Activated naive CD4-positive, alpha-beta T cell treated with anti-CD3 and anti-CD28 coated beads, Interleukin-2, amount 50 U/mL, for 16 hours (primary cell): ENCODE measurements at places on chromosomes 11 and 22.

GRCh38 chr11:117879516-117880480 is 3.3 kb upstream of the FXYD6 start:
- DNase-seq: no peak

DNA sequence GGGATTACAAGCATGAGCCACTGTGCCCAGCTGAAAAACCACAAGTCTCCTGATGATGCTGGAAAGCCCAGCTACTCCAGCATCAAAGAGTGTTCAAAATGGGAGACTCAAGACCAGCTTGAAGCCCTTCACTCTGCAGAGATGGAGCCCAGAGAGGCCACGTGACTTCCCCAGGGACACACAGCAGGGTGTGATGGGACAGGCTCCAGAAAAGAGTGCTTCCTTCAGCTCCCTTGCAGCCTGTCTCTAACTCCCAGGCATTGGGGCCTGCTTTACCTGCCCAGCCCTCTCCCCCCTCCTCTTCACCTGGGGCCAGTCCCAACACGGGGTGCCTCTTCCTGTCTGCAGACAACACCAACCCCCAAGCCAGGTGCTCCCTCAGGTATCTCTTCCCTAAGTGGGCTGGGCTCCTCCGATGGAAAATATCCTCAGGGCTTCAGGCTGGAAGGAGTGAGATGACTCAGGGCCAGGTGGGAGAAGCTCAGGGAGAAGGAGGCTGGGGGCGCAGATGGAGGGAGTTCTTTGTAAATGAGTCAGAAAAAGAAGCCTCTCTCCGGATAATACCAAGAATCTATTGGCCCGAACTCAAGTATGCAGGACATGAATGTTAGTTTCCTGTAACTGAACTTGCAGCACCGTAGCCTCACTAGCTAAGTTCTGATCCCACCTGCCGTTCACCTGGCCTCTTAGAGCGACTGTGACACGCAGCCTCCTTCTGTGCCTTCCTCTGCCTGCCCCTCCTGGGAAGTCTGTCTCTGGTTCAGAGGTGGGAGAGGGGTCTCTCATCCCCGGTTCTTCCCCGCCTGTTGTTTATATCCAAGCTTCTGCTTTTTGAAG is 326.6 kb downstream of the MN1 start:
- no peak for DNase-seq

- no peak for DNase-seq
These were observed 4.1 kb downstream of the SBF2 start for GRCh38 chr11:10289765-10290380.

DNA sequence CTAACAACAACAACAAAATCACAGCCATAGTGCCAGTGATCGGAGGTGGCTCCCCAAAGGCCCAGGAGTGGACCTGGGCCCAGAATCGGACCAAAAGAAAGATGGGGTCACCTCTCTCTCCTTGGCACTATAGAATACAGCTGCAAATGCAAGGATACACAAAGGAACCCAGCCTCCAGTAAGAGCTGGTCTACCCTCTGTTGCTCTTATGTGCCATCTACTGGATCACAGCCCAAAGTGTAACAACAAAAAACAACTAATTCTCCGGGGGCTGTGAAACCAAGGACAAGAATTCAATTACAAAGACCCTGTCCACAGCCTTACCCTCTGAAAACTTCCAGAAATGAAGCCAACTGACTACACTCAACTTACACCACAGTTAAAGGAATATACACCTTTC is 21.6 kb downstream of the OR8G5 start:
- DNase-seq: no peak

GRCh38 chr11:57645689-57646085 is 4.0 kb downstream of the YPEL4 start:
- no peak for DNase-seq

DNA sequence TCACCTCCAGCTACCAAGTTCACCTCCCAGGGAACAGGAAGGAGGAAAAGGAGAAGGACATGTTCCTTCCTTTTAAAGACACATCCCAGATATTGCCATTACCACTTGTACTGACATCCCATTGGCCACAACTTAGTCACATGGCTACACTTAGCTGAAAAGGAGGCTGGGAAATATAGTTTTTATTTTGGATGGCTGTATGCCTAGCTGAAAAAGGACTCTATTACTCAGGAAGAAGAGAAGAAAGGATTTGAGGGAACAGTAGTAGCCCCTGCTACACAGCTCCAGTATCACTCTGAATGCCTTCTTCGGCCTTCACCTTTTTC is 2.1 kb upstream of the APOA5 start:
- no peak for DNase-seq

DNA sequence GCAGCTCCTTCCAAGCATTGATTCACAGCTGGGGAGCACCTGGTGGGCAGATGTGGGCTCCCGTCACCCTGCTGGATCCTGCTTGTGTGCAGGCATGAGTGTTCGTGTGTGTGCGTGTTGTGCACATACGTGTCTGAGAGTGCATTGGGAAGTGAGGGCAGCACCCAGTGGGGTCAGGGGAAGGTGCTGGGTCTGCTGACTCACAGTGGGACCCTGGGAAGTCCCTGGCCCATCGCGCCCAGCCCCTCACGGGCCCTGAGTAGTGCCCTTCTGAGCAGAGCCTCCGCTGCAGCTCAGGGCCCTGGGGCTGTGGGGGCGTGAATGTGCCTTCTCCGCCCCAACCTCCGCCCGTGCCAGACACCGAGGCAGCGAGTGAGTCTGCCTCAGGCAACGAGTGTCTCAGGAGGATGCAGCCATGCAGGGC is 36.8 kb downstream of the WNT11 start:
- DNase-seq: no peak

- no peak for DNase-seq
These were observed 77.5 kb upstream of the CTSC start for GRCh38 chr11:88414981-88415413.

DNA sequence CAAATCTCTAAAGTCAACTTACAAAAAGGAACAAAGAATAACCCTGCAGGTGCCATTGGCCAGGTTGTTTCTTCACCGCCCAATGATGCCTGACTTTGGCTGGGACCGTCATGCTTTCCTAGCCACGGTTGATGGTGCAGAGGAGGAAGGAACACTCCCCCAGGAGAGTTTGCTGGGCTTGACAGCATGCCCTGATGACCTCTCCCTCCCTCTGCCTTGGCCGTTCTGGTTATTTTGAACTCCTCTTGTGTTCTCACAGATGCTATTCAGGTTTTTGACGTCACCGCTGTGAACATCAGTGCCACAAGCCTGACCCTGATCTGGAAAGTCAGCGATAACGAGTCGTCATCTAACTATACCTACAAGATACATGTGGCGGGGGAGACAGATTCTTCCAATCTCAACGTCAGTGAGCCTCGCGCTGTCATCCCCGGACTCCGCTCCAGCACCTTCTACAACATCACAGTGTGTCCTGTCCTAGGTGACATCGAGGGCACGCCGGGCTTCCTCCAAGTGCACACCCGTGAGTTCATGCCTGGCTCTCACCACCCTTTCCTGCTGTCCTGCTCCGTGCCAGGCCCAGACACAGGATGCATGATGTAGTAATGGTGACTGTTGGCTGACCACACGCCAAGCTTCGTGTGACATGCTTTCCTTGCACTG is 89.0 kb upstream of the OR4B1 start:
- DNase-seq: no peak

GRCh38 chr22:36367066-36367465 is 20.7 kb downstream of the MYH9 start:
- no peak for DNase-seq

DNA sequence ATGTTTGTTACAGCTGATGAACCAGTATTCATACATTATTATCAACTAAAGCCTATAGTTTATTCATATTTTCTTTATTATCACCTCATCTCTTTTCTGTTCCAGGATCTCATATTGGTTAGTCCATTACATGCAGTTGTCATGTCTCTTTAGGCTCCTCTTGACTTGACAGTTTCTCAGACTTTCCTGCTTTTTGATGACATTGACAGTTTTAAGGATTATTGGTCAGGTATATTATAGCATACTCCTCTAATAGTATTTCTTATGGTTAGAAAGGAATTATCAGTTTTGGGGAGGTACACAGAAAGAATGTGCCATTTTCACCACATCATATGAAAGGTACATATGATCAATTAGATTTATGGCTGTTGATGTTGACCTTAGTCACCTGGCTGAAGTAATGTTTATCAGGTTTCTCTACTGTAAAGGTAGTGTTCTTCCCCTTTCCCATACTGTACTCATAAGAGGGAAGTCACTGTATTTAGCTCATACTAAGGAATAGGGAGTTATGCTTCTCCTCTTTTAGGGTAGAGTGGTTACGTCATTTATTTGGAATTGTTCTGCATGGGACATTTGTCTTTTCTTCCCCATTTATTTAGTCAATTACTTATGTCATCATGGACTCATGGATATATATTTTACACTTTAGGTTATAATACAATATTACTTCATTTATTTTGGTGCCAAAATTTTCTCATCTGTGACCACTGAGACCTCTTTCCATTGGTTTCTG is 9.4 kb upstream of the ANO3 start:
- no peak for DNase-seq

DNA sequence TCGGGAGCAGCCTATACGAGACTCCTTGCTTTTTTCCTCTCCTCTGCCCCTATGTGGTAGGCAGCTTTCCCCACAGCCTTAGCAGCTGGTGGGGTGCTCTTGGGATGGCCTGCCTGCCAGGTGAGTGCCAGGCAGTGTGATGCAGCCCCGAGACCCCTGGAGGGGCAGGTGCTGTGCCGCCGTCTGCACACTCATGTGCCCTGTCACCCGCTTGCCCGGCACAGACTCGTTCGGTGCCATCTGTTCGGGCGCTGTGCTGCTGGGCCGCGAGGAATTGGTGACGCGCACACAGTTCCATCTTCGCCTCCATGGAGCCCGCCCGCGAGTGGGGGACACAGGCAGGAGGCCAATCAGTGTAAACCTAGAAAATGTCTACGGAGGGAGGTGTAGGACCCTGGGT is 15.1 kb downstream of the TRMU start:
- no peak for DNase-seq

DNA sequence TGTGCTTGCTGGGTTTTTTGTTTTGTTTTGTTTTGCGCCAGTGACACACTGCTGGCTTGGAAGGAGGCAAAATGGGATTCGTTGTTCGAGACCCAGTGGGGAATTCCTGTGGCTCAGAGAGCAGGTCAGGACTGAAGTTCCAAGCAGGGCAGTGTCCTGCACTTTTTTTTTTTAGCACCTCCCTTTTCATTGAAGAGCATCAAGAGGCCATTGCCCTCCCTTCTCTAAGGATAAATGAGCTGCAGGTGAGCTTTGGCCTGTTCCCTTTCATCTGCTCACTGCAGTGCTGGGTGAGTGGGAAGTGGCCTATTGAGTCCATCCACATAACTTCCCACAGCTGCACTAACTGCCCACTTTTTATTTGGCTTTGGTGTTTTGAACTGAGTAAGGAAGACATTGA is 87.8 kb downstream of the ARHGAP42 start:
- DNase-seq: no peak

- no peak for DNase-seq
These were observed 3.4 kb upstream of the NHERF4 start for GRCh38 chr11:119181677-119182412.

DNA sequence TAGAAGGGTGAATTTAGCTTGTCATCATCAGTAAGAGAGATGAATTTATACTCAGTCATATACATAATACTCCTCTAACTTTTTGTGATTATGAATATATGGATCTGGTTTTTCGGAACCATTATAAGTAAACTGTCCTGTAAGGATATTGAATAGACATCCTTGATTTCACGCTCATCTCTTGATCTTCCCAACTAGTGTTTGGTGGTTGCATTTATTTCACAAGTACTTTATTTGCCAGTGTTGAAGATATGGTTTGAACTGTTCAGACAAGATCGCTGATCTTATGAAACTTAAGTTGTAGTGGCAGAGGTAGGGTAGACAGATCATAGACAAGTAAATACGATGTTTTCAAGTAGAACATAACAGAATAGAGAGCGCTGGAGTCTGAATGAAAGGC is 3.0 kb downstream of the FBXO7 start:
- no peak for DNase-seq

DNA sequence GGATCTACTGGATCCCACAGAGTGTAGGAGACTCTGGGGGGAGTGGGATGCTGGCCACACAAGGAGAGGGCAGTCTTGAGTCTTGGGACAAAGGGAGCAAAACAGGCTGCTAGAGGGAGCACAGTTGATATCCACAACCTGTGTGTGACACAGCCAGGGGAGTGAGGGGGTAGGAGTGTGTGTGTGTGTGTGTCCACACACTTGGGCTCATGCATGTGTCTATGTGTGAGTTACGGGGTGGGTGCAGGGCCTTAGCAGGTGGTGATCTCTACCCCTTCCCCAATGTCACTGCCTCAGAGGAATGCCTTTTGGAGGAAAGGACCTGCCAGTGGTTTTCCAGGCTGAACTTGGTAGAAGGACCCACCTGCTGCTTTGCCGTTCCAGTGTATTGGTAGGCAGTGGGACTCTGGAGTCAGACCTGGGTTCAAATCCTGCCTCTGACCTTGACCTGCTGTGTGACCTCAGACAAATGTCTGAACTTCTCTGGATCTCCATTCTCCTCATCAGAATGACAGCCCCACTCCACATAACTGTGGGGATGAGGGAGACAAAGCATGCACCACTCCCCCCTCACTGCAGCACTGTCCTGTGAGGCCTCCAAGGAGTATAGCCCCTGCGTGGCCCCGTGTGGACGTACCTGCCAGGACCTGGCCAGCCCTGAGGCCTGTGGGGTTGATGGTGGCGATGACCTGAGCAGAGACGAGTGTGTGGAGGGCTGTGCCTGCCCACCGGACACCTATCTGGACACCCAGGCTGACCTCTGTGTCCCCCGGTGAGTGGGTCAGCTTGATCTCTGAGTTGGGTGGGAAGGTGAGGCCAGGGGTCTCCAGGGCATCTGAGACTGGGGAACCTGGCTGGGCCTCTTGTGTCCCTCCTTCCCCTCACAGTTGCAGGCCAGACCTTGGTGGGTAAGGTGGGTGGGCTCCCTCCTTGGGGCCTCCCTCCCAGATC is 27.4 kb downstream of the OTOG start:
- DNase-seq: no peak

DNA sequence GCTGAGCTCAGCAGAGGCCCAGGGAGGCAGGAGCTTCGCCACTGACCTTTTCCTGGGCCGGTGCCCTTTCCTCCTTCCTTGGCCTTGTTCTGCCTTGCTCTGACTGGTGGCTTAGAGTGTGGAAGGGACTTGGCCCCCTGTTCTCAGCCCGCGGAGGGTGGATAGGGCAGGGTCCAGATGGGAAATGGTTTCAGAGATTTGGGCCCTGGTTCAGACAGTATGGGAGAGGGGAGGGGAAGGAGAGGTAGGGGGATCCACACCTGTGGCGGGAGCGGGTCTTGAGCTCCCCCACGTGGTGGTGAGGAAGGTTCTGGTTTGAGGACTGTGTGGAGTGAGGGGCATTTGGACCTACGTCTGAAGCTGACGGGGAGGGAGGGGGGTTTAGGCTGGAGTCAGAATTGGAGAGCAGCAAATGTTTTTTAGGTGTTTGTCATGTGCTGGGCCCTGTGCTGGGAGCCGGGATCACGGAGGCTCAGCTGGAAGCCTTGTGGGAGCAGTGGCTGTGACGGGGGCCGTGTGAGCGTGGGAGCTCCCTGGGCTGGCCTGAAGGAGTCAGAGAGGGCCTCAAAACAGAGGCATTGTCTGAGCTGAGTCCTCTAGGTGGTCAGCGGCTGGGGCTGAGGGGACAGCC is 27.2 kb downstream of the SHANK3 start:
- DNase-seq: peak; percentile 3

- no peak for DNase-seq
These were observed 8.4 kb downstream of the LINC01488 start for GRCh38 chr11:69489746-69490365.
